ENCODE measurements at places on chromosomes 11 and 22. TPM values are rescaled to one million over a fixed set of nuclear protein-coding genes. Genes with fewer than 3 reads are reported as not detected.

DNA sequence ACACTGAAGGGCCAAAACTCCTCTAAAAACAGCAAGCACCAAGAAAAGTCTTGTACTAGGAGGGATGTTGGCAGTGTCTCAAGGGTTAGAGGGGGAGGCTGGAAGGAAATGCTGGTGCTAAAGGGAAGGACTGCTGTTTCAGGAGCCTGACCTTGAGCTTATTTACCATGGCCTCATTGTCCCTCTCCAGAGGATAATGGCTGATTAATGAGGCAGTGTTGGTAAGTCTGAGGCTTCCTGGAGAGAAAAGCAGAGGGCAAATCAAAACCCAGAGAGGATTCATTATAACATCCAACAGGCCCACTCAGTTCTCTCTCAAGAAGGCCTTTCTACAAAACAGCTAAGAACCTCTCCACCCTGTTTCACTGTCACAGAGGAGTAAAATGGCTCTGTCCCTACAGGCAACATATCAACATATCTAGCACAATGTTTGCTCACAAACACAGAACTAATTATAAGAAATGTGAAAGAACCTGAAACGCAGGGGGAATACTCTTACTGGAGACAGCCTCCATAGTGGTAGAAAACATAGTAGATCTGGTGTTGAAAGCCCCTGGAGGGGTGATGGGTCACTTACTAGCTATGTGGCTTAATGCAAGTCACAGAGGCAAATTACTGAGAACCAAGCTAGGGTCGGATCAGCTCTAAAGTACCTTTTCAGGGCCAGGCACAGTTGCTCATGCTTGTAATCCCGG lies 31.4 kb downstream of the NUMA1 start:
- H3K27ac ChIP-seq = no peak overlapping the region
- DNase-seq = no peak
- no peaks in the 10 kb centered on the region for H3K36me3 ChIP-seq
- no peak overlapping the region for H3K4me3 ChIP-seq
- no peaks in the 10 kb centered on the region for H3K27me3 ChIP-seq
- H3K4me1 ChIP-seq = no peaks in the 10 kb centered on the region

DNA sequence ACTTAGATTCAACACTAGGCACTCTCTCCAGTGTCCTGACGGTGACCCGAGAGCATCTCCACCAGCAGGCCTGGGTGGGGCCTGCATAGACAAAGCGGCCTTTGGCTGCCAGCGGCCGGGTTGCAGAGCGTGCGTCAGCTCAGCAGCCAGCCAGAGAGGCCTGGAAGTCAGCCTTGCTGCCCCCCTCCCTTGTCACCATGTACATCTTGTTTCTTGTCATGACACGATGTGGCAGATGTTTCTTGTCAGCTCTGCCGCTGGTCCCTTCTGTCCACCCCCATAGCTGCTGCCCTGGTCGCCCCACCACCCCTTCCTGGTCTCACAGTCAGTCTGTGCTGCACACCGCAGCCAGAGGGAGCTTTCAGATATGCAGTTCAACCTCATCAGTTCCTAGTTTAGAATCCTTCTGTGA lies 33.1 kb upstream of the CBX7 start:
- H3K4me1 ChIP-seq = peaks cover 20% of the 10 kb centered on the region
- DNase-seq = no peak
- no peaks in the 10 kb centered on the region for H3K36me3 ChIP-seq

- peaks cover 96% of the 10 kb centered on the region for H3K4me1 ChIP-seq
- H3K4me3 ChIP-seq = no peak overlapping the region
- no peak for DNase-seq
- H3K27ac ChIP-seq = peak overlapping the region; percentile 95
Measured at GRCh38 chr11:114171257-114172054, 111.9 kb downstream of the ZBTB16 start.

DNA sequence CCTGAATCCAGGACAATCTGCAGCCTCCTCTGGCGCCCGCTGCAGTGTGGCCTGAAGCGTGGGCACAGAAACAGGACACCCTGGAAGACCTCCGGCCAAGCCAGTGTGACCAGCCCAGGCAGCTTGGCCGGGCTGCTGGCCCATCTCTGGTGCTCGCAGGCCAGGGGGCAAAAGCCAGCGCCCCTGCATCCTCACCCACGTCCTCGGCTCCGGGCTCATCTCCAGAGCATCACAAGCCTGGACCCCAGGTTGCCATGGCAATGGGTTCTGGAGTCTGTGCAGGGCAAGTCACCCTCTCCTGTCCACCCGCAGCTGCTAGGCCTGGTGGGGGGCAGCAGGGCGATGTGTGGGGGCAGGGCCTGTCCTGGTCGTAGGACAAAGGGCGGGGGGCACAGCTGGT lies 9.3 kb upstream of the PDGFB start:
- DNase-seq = no peak
- H3K4me3 ChIP-seq = no peak overlapping the region
- H3K27ac ChIP-seq = peak overlapping the region; percentile 57
- H3K27me3 ChIP-seq = no peaks in the 10 kb centered on the region

GRCh38 chr11:46693597-46694012 lies 6.8 kb downstream of the ARHGAP1 start:
- no peak overlapping the region for H3K4me3 ChIP-seq
- H3K27me3 ChIP-seq = no peaks in the 10 kb centered on the region
- peaks cover 43% of the 10 kb centered on the region for H3K36me3 ChIP-seq

- no peaks in the 10 kb centered on the region for H3K36me3 ChIP-seq
- peaks cover 63% of the 10 kb centered on the region for H3K4me1 ChIP-seq
- no peak for DNase-seq
- H3K4me3 ChIP-seq = peak overlapping the region; percentile 95
- H3K27me3 ChIP-seq = no peaks in the 10 kb centered on the region
Measured at GRCh38 chr22:38314933-38315822, 2.1 kb downstream of the CSNK1E start.

The TPBGL gene
- total RNA-seq = 1.7 TPM

Measured in vagina (tissue), 2 donors.